Cortex of kidney (tissue), 1 donor: ENCODE measurements at places on chromosomes 7 and 10.

- DNase-seq = no peak
Measured at GRCh38 chr10:22087402-22087738, 83.8 kb upstream of the DNAJC1 start.

- DNase-seq = no peak
Measured at GRCh38 chr7:129569326-129569725, 42.2 kb upstream of the NRF1 start.

DNA sequence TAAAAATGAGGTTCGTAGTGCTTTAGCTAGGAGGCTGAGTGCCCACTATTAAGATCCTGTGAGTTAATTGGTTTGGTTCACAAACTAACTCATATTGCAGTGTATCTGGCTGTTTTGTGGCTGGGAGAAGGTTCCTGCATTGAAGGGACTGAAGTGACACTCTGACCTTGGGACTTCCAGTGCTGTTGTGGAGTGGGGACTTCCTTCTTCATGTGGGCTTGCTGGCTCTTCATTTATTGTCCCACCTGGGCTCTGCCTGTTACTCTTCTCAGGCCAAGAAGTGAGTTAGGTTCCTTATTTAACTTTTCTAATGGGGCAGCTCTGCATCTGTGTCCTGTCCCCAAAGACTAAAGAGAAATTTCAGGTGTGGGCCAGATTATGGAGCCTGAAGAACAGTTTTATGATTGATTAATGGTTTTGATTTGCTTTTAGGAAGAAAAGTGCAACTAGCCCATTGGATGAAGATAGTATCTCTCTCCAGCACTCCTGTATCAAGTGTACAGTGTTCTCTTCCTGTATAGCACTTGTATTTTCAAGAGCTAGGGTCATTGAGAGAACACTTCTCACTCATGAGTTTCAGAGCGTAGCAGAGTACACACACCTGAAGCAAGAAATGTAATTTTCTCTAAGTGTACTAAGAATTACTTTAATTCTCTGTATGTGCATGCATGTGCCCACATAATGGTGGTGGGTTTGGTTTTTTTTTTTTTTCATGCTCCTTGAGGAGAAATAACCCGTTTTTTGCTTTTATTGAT is 54.8 kb downstream of the AUTS2 start:
- DNase-seq = no peak

DNA sequence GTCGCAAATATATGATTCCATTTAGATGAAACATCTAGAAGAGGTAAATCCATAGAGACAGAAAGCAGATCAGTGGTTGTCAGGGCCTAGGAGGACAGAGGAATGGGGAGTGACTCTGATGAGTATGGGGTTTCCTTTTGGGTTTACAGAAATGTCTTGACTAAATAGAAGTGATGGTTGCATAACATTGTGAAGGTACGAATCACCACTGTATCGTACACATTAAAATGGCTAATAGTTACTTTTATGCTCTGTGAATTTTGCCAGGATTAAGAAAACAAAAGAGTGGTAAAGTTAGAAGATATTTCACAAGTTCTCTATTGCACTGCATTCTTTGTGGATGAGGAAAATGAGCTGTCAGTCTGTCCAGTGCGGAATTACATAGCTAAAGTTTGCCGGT is 407.4 kb downstream of the KCNMA1 start:
- DNase-seq = no peak

- DNase-seq = no peak
Measured at GRCh38 chr7:47757921-47758411, 176.1 kb upstream of the TNS3 start.

DNA sequence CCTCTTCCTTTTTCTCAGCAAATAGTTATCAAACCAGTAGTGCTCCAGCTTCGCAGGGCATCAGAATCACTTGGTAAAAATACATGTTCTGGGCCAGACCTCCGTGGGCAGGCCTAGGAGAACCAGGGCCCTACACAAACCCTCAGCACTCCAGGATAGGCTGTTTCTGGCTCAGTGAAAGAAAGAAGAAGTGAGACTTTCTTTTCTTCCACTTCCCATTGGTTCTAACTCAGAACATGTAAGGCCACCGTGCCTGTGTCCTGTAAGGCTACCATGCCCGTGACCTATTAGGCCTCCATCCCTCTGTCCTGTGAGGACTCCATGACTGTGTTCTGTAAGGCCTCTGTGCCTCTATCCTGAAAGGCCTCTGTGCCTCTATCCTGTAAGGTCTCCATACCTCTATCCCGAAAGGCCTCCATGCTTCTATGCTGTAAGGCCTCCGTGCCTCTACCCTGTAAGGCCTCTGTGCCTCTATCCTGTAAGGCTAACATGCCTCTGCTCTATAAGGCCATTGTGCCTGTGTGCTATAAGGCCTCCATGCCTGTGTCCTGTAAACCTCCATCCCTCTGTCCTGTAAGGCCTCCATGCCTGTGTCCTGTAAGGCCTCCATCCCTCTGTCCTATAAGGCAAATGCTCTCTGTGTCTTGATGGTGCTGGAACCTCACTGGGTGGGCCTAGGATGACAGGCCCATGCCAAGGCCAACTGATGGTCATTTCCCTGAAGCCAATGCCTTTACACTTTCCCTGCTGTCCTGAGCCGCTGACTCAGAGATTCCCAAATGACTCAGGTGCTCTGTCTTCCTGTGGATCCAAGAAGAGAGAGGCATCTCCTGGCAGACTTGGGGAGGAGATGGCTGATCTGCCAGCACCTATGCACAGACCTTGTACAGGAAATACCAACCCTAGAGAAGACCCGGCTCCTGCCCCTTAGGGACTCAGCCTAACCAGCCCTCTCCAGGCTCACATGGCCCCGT is 96.6 kb upstream of the CACUL1 start:
- DNase-seq = no peak

DNA sequence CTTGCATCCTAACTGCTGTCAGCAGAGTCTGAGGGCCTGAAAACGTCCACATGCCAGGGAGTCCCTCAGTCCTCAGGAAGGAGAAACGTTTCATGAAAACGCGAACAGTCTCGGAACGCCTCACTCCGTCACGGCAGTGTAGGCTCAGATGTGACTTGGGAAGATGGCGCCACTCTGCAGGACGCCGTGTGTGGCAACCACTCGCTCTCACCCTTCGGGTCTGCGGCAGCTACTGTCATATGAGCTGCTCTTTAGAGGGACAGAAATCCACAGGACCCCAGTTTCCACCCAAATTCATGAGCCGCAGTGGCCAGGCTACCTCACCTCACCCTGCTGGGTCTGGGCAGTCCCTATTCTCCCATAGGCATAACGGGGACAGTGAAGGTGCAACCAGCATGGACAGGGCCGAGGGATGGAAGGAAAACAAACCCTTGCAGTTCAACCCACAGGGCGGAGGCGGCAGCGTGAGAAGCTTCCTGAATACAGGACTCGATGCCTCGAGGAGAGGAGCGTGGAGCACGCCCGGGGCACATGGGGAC is 438.3 kb downstream of the DNAJB6 start:
- DNase-seq = no peak

GRCh38 chr7:140010194-140010895 is 52.4 kb downstream of the PARP12 start:
- DNase-seq = no peak

DNA sequence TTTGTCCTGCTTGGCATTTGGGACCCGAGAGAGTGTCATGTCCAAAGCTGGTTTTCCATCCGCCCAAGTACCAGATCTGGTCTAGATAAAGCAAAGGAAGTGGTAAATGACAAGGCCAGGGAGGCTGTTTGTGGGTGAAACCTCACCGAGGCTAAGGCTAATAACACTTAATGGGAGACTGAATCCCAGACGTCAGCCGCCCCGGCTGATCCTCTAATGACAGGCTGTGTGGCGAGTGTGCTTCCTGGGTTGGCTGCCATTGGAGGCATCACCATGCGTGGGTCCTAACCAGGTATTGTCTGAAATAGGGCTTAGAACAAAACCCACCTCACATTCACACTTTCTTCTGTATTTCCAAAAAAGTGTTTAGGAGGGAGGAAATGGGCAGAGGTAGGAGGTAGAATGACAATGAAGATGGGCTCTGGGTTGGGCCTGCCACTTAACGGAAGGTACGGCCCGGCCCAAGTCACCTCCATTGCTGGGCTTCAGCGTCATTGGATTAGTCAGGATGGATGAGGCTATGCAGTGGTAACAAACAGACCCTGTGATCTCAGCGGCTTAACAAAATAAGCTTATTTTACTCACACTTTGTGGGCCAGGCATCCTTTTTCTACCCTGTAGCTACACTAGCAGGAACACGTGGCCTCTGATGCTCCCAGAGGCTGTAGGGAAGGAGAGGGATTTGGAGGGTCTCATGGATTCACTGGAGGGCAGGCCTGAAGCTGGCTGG is 59.7 kb downstream of the PROSER2 start:
- DNase-seq = no peak

DNA sequence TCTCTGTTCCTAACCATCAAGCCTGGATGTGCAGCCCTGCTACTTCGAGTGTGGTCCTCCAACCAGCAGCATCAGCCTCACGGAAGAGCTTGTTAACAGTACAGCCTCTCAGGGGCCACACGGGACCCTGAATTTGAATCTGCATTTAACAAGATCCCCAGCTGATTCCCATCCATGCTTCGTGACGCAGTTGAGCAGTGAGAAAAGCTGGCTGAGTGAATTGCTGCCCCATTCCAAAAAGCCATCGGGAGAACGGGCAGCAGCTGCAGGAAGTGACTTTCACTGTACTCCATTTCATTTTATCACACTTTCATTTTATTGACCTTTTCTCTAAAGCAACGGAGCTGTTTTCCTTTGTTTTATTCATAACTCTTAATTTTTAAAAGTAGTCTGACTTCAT is 22.5 kb downstream of the FAM171A1 start:
- DNase-seq = no peak

- DNase-seq = no peak
Measured at GRCh38 chr10:69783515-69783914, 18.2 kb upstream of the COL13A1 start.

- no peak for DNase-seq
Measured at GRCh38 chr10:103709341-103709920, 145.9 kb downstream of the SH3PXD2A start.

DNA sequence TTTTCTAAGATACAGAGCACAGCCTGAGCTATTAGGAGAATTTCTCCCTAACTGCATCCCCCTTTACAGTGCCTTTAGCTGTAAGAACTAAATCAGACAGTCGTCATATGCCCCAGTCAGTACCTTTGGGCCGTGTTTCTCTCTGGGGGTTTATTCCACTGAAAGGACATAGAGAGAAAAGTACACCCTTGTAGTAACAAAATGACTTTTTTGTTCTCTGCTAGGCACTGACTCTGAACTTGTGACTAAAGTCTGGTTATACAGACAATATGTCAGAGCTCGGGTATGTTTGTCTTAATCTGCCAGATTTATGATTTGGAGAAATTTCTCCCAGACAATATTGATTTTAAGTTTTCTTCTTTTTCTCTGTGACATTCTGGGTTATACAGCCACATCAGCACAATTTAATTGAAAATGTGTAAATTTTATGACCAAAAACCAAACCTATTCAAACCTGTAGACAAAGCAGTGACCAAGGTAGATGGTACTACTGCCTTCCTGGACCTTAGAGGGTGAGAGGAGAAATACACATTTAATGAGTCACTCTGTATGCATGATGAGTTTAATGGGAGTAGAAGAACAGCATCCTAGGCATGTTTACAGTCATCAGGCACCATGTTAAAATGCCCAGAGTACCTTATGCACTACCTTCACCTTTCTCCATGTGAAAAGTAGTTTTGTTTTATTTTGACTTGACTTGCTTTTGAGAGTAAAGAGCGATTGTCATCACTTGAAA is 156.1 kb upstream of the PLXDC2 start:
- no peak for DNase-seq

DNA sequence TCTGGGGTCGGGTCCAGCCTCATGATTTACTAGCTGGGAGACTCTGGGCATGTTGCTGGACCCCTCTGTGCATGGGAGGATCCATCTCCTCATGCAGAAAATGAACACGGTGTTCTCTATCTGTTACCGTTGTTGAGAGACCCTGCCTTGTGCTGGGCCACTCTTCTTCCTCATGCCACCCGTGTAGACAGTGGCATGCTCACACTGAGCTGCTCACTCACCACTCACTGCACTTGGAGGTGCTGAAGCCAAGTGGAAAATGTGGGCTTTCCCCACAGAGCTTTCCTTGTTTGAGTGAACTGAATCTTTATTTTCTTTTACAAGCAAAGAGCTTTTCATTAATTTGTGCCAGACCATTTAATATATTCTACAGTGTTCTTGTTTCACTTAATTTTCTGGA is 77.5 kb upstream of the GDF10 start:
- DNase-seq = no peak

- no peak for DNase-seq
Measured at GRCh38 chr7:2496375-2496774, 20.2 kb upstream of the GRIFIN start.

DNA sequence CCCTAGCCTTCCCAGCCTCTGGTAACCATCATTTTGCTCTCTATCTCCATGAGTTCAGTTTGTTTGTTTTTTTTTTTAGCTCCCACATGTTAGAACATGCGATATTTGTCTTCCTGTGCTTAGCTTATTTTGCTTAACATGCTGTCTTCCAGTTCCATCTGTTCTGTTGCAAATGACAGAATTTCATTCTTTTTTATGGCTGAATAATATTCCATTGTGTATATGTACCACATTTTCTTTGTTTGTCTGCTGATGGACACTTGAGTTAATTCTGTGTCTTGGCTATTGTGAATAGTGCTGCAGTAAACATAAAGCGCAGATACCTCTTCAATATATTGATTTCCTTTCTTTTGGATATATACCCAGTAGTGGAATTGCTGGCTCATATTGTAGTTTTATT is 21.0 kb downstream of the DLD start:
- DNase-seq = no peak

DNA sequence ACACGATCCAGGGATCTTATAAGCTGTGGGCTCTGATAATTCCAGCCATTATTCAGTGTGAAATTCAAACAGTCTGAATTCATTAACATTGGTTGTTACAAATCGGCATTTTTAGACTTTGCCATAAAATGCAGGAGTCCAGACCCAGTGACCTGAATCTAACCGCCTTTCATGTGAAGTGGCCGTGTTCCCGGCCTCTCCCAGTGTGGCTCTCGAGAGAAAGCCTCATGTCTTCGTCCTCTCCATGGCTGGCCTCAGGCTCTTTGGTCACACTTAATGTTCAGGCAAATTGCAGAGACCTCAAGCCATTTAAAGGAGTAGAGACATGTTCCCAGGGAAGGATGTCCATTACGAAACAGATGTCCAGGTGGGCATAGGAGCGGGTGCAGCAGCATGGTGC is 59.3 kb downstream of the CTBP2 start:
- no peak for DNase-seq
